ENCODE measurements at places on chromosomes 5 and 9.
A peak's percentile ranks its signal among the peaks of the same experiment; 100 is the strongest.

GRCh38 chr9:38334234-38334633 lies 58.3 kb upstream of the ALDH1B1 start:
- DNase-seq: peak; percentile 19

- DNase-seq: no peak
Measured at GRCh38 chr5:122177161-122177560, 47.8 kb downstream of the ZNF474 start.

DNA sequence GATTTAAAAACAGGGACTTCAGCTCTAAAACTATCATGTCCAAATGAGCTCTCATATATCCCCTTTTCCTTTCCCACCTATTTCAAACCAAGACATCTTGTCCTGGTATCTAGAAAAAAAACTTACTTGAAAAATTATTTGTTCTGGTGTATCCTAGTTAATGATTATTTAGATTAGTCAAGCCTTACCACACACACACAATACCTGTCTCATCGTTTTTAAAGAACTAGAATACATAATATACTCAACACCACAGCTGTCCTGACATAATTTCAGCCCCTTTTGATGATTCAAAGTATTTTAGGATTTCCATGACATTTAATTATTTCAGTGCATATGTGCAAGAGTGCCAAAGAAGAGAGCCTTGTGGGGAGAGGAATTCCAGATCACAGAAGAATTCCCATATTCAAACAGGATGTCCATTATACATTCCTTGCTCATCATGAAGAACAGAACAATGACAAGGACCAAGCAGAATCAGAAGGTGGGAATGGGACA lies 233.7 kb downstream of the SMARCA2 start:
- DNase-seq: no peak

GRCh38 chr5:103013933-103014552 lies 105.9 kb downstream of the GIN1 start:
- DNase-seq: no peak

DNA sequence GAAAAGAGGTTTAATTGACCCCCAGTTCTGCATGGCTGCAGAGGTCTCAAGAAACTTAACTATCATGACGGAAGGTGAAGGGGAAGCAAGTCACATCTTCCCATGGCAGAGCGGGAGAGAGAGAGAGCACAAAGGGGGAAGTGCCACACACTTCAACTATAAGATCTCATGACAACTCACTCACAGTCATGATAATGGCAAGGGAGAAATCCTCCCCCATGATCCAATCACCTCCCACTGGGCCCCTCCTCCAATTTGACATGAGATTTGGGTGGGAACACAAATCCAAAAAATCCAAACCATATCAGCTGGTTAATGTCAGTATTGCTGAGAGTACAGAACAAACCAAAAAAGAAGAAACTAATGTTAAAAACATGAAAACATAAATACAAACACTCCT lies 120.2 kb downstream of the STARD4 start:
- DNase-seq: no peak

DNA sequence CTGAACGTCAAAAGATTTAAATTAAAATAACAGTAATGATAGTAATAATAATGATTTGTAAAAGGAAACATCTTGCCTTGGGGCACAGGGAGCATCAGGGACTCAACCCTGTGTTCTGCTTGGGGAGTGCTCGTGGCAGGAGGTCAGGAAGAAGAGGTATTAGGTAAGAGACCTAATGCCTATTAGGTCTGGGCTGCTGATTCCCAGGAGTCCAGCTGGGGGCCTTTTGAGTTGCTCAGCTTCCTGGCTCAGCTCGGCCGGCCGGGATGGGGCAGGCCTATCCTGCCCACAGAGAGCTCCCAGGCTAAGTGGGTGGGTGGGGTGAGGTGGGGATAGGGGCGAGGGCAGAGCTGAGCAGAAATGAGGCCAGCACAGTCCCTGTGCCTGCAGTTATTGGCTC lies 17.5 kb downstream of the LMX1B start:
- no peak for DNase-seq

DNA sequence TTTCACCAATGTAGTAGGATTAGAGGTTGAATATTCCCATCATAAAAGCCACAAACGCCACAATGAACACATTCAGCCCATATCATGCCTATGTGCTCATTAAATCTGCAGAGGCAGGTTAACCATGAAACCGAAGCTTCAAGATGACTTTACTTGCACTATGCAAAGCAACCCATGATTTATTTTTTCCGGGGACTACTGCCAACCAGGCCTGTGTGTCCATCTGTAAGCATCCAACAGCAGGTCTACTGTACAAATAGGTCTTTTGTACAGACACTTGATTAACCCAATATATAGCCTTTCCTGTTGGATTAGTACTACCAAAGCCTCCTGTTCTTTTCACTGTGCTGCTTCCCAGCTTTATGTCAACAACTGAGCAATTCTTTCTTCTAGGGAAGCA lies 104.9 kb upstream of the CDH10 start:
- no peak for DNase-seq

DNA sequence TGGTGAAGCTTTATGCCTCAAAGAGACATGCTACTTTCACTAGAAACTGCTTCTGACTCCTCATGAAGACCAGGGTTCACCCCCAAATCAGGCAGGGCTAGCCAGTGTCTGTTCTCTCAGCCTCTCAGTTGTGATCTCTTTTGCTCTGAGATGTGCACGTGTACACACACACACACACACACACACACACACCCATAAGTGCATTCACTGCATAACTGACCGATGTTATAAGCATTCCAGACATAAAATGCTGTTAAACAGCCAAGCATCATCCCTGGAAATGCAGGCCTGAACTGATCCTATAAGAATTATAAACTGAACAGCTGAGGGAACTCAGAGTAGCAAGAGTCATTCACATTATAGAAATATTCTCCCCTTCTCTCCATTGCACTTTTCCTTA lies 85.0 kb downstream of the FSTL4 start:
- DNase-seq: no peak

- no peak for DNase-seq
Measured at GRCh38 chr9:123776708-123777537, 153.0 kb downstream of the DENND1A start.

- DNase-seq: no peak
Measured at GRCh38 chr9:37917801-37918664, 14.1 kb upstream of the SLC25A51 start.

- DNase-seq: no peak
Measured at GRCh38 chr5:155767470-155767869, 559.5 kb upstream of the SGCD start.

DNA sequence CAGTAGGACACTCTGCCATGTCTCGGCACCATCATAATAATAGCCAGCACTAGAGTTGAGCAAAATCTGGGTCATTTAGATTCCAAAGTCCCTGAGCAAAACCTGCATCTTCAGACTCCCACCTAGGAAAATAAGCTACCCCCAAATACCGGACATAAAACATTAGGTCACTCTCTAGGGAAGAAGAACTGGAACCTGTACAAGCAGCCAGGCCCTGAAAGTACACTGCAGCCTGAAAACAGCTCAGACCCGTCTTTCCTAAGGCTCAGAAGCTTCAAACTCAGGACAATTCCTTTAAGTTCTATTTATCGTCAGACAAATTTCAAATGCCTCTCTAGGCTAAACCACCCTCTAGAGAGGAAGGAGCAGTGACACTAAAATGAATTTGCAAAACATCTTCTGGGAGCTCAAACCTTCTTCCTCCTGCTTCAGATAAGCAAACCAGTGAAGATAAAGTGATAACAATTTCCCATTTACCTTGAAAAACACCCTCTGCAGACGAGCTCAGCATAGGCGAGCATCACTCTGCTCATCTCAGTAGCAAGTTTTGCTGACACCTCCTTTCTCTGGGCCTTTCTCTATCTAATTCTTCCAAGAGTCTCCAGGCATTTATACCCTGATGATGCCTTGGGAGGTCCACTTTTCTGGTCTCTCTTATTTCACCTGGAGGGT lies 34.0 kb downstream of the ADAM19 start:
- DNase-seq: no peak

DNA sequence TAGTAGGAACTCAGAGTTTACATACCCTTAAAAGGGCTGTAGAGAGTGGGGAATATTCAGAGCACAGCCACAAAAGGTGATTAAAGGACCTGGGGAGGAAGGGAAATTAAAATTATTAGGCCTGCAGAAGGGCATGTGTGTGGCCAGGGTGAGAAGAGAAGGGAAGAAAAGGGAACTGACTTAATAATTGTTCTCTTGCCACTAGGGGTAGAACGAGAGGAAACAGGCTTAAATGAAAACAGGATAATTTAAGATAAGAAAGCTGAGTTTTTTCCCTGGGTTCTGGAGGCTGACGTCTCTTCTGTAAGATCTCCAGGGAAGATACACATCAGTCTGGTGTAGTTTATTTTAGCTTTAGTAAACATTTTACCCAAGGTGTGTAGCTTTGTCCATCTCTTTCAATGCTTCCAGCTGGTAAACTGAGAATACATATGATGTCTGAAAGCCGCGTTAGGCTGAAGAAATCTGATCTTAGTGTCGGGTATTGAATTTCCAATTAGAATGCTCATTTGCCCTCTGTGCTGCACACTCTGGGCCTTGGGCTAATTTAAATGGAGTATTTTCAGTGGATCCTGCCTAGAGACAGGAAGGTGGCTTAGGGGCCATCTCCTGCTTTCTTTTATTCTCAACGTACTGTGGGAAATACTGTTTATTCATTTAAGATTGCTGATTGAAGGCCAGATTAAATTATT lies 416.8 kb downstream of the TMEM38B start:
- no peak for DNase-seq

DNA sequence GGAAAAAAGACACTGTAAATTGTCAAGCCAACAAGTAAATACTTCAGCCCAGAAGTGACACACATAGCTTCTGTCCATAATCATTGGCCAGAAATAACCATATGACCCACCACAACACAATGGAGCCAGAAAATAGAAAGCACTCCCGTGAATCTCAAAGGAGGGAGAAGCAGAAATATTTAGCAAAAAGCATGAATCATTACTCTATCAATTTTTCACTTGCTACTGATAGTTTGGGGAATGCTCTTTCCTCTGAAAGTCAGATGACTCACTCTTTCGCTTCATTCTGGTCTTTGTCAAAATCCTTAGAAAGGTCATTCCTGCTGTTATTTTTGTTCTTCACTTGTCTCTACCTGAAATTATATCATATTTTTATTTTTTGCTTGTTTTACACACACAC lies 312.6 kb downstream of the TMEM232 start:
- DNase-seq: no peak

DNA sequence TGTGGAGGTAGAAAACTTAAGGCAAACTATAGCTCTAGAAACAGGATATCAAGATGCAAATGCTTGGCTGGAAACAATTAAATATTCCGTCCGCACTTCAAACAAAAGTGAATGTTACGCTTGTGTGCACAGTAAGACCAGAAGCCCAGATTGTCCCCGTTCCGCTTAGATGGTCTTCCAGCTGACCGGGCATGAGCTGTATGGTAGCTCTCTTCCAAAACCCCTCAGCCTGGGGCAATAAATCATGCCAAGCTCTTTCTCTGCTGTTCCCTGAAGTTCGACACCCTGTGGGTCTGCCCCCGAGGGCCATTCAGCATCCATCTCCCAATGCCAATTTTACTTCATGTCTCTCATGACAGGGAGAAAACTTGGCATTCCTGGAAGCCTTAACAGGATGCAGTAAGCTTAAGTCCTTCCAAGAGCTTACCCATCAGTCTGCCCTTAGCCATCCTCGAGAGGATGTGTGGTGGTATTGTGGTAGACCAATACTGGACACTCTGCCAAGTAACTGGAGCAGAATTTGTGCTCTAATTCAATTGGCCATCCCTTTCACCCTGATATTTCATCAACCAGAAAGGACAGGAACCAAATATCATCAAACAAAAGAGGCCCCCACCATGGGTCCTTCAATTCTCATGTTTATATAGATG lies 70.7 kb upstream of the RANBP6 start:
- DNase-seq: no peak

DNA sequence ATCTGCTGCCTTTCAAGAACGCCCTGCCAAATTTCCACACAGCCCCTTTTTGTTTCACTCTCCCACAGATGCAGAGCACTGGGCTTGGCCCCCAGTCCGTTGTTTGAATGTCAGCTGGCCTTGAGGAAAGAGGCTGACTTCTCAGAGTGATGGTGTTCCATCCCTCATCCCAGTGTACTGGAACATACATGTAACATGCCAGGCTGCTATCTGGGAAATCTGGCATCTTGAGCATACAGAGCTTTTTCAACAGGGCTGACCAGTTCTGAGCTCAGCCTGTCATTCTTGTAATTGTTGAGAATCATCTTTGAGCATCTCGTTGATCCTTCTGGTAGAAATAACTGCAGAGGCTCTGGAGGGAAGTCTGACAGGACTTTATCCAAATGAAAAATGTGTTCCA lies 2.8 kb downstream of the GALNT10 start:
- DNase-seq: no peak

- peak; percentile 43 for DNase-seq
Measured at GRCh38 chr9:86434039-86434726, 80.0 kb upstream of the TUT7 start.

DNA sequence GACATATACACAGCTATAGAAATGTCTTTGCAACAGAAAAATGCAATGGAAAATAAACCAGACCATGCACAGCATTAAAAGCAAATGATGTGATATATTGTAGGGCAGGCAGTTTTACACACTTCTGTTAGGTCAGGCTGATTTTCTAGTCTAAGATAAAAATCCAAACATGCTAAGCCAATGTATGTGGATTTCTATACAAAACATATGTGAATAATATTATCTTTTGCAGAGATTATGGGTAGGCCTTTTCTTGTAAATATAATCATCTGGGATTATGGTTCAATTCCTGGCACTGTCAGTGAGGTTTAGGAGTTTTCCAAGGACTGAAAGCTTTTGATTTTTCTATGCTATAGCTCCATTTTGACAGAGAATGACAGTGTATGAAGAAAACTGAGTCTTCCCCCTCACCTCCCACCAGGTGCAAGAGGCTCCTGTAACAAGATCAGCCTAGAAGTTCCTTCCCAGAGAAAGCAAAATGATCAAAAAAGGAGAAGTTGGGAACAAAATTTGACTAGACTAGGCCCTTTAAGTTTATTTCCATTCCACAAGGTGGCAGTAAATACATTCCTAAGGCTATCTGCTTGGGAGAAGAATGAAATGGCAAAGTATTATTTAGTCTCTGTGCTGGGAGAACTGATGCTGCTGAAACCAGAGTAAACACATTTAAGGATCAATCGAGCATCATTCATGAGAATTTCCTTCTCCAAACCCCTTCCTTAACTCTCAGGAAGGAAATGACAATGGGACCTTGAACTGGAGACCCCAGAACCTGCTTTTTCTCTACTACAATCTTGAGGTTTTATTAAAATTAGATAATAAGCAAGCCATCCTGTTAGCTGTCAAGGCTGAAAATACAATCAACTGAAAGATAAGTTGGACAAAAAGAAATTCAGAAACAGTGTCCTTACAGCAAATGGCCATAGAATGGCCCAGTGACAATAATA lies 133.0 kb upstream of the TUT7 start:
- DNase-seq: peak; percentile 59

DNA sequence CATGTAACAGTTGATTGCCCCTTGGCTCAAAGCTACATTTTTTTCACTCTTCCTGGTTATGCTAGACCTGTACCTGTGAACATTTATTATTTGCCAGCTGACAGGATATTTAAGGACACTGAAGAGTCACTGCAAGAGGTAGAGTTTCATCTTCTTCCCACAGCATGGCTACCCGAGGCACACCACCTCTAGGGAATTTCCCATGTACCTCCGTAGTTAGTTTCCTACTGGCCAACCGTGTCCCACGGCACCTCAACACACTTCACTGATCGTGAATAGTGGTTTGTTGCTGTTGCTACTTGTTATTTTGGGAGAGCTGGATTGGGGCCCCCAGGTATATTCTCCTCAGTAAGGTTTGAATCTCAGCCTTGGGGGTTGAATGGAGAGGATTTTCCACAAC lies 648.6 kb downstream of the SEMA5A start:
- no peak for DNase-seq
